ENCODE measurements at places on chromosomes 13 and 19. TPM values are rescaled to one million over a fixed set of nuclear protein-coding genes. Genes with fewer than 3 reads are reported as not detected.

PSG6 gene
- polyA plus RNA-seq = not detected

- no peak for DNase-seq
Observed at GRCh38 chr13:92913840-92914239, 312.8 kb upstream of the GPC6 start.

DNA sequence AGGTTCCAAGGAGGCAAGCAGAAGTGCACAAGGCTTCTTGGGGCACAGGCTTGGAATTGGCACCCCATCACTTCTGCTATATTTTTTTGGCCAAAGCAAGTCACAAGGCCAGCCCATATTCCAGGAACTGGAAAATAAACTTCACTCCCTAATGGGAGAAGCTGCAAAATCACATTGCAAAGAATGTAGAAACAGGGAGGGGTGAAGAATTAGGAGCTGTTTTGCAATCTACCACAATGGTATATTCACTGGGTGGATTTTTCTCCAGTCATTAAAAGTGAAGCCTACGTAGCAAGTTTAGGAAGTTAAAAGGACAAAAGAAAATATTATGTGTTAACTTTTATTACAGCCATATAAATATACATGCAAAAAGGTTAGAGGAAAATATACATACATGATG is 464.8 kb downstream of the COG6 start:
- DNase-seq = no peak

- no peak for DNase-seq
Observed at GRCh38 chr13:46749951-46750350, 47.0 kb downstream of the ESD start.

DNA sequence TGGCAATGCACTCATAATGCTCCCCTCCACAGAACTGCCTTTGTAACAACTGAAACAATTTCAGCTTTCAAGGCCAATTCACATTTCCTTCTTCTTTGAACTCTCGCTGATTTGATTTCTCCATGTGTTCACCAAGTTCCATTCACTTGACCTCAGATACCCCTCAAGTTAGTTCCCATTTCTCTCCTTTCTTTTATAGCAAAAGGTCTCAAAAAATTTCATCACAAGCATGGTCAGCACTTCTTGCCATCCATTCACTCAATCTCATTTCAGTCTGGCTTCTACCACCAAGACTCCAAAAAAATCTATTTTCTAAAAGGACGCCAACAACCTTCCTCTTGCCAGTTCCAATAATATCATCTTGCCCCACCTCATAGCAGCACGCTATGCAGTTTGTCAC is 135.7 kb downstream of the DIAPH3 start:
- DNase-seq = no peak

PALM gene
- polyA plus RNA-seq = 72.2 TPM

DNA sequence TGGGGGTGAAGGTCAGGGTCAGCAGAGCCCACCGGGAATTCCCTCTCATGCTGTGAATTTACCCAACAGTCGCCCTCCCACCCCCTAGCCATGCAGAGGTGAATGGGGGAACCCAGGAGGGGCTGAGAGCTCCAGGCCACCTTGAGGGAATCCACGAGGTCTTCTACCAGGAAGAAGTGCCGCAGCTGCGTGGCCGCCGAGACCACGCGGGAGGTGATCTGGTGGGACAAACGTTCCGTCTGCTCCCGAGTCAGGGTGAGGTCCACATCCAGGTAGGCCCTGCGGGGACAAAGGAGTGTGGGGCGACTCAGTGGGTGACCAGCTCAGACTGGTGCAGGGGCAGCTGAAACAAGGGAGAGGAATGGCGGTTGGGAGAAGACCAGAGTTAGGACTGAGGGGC is 8.1 kb downstream of the RTN2 start:
- no peak for DNase-seq

PRR20E gene
- polyA plus RNA-seq = not detected

- DNase-seq = no peak
Observed at GRCh38 chr13:34721631-34722595, 220.2 kb upstream of the NBEA start.

PGLYRP1 gene
- polyA plus RNA-seq = not detected

STOML3 gene
- not detected for polyA plus RNA-seq

SLITRK5 gene
- 0.08 TPM for polyA plus RNA-seq

DNA sequence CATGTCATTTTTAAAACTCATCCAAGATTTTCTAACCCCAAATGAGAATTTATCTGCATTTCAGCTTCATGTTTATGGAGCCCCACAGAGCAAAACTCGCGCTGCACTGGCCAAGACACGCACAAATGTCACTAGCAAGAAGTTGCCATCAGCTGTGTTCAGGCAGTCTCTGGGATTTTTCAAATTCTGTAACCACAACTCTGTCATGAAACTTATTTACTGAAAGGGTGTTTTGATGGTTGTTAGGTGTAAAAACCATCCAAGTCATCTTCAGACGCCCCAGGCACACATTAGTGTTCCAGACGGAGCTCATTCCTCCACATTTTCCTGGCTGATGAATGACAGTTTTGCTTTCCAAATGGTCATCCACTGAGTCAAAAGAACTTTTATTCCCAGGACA is 63.4 kb downstream of the SLC7A1 start:
- no peak for DNase-seq

DNA sequence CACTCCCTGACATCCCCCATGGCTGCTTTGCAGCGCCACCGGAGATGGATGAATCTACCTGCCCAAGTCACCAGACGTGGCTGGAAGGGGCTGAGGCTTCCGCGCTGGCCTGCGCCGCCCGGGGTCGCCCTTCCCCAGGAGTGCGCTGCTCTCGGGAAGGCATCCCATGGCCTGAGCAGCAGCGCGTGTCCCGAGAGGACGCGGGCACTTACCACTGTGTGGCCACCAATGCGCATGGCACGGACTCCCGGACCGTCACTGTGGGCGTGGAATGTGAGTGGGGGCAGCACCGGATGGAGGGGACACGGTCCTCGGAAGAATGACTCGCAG is 4.6 kb downstream of the ICAM5 start:
- DNase-seq = no peak

GRCh38 chr19:18464646-18465045 is 26.7 kb upstream of the ISYNA1 start:
- DNase-seq = peak; percentile 95

ZNF723 gene
- not detected for polyA plus RNA-seq

GRCh38 chr19:1445185-1445931 is 4.6 kb upstream of the APC2 start:
- peak; percentile 62 for DNase-seq

All from adrenal gland (tissue), 19 donors.